ENCODE measurements at places on chromosomes 4 and X. TPM values are rescaled to one million over a fixed set of nuclear protein-coding genes. Genes with fewer than 3 reads are reported as not detected.

Gene CHIC1
- 6.1 TPM for total RNA-seq

Gene TCEAL6
- total RNA-seq = not detected

- H3K4me3 ChIP-seq = no peak overlapping the region
- H3K27ac ChIP-seq = no peak overlapping the region
- no peak for DNase-seq
- H3K27me3 ChIP-seq = no peaks in the 10 kb centered on the region
Observed at GRCh38 chr4:52573551-52573950, 85.5 kb downstream of the USP46 start.

DNA sequence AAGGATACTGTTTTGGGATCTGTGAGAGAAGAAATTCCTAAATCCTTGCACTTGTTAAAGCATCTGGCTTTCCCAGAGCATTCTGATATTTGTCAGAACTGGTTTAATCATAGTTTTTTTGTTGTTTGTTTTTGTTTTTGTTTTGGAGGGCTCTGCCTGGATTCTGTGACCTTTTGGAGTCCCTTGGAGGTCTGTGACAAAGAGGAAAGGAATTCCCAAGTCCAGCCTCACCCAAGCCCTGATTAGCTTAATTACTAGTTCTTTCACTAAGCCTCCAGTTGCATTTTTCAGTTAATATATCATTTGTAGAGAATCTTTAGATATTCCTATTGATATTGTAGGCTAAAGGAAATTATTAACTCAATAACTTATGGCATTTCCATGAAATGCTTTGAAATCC is 711 bp downstream of the ACE2 start:
- peak overlapping the region; percentile 70 for H3K4me3 ChIP-seq
- H3K36me3 ChIP-seq = no peaks in the 10 kb centered on the region
- no peaks in the 10 kb centered on the region for H3K27me3 ChIP-seq
- H3K4me1 ChIP-seq = peaks cover 6% of the 10 kb centered on the region

Gene LNX1
- 5.7 TPM for total RNA-seq

DNA sequence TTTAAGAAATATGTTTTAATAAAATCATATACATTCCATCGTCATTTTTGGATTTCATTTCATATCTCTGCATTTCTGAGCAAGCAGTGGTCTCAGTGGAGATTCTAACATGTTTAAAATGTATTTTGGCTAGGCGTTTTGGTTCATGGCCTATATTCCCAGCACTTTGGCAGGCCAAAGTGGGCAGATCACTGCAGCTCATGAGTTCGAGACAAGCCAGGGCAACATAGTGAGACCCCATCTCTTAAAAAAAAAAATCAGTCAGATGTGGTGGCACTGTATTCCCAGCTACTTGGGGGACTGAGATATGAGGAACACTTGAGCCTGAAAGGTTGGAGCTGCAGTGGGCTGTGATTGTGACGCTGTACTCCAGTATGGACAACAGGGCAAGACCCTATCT is 67.5 kb upstream of the RAB33B start:
- H3K36me3 ChIP-seq = peaks cover 90% of the 10 kb centered on the region
- no peak overlapping the region for H3K4me3 ChIP-seq
- DNase-seq = no peak
- H3K27me3 ChIP-seq = no peaks in the 10 kb centered on the region
- H3K27ac ChIP-seq = no peak overlapping the region

- no peaks in the 10 kb centered on the region for H3K36me3 ChIP-seq
- H3K4me3 ChIP-seq = peak overlapping the region; percentile 86
- no peak overlapping the region for H3K27ac ChIP-seq
- peak; percentile 59 for DNase-seq
- H3K4me1 ChIP-seq = no peaks in the 10 kb centered on the region
- peaks cover 35% of the 10 kb centered on the region for H3K27me3 ChIP-seq
Observed at GRCh38 chr4:1855333-1856070, 454 bp downstream of the LETM1 start.

GRCh38 chrX:12113321-12113720 is 25.0 kb upstream of the FRMPD4 start:
- no peaks in the 10 kb centered on the region for H3K27me3 ChIP-seq
- no peaks in the 10 kb centered on the region for H3K4me1 ChIP-seq
- H3K27ac ChIP-seq = no peak overlapping the region
- no peak overlapping the region for H3K4me3 ChIP-seq
- DNase-seq = no peak

DNA sequence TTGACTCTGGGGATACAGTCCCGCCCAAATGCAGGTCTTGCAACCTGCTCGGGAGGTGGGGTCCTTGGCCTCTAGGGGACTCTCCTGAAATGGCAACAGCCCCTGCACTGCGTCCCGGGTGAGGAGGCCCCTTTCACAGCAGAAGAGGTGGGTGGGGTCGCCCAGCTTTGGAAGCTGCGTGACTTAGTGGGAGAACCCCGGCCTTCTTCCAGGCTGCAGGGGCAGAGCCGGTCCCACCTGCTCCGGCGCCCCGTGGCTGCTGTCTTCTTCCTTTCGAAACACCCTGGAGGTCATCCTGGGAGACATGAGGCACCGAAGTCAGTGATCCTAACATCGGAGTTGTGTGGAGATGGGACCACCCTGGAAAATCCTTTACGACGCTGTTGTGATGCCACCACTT is 103.7 kb upstream of the ADRA2C start:
- peaks cover 4% of the 10 kb centered on the region for H3K4me1 ChIP-seq
- DNase-seq = no peak
- no peak overlapping the region for H3K27ac ChIP-seq
- no peak overlapping the region for H3K4me3 ChIP-seq
- H3K27me3 ChIP-seq = no peaks in the 10 kb centered on the region
- no peaks in the 10 kb centered on the region for H3K36me3 ChIP-seq

DNA sequence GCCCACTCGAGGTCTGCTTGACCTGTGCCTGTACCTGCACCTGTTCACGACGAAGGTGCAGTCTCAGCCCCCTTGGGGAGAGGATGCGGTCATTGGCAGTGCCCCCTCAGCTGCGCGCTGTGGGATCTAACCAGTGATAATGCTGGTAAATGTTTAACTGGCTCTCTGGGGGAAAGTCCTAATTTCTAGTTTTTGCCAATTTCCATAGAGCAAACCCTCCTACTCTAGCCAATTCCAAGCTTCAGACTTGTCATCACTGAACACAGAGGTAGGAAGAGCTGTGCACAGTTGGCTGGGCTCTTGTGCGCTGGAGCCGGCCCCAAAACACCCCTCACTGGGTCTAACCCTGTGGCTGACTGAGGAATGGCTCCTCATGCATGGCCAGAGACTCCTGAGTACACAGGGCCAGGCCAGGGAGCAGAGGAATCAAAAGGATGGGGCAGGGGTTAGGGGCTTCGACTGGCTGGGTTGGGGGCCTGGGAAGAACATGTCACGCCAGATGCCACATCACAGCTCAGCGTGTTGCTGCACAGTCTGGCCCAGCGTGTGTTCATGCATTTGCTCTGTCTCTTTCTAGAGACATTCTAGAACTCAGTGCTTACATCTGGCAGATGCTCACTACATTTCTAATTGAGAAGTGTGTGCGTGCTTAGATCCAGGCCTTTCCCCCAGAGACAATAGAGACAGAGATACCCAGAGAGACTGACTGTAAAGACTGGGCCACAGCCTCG is 270.8 kb downstream of the BCOR start:
- H3K27me3 ChIP-seq = peaks cover 4% of the 10 kb centered on the region
- H3K27ac ChIP-seq = no peak overlapping the region
- no peak for DNase-seq
- H3K36me3 ChIP-seq = no peaks in the 10 kb centered on the region
- no peaks in the 10 kb centered on the region for H3K4me1 ChIP-seq

GRCh38 chrX:69387567-69388487 is 116.3 kb upstream of the NALF2 start:
- peak; percentile 93 for DNase-seq

Gene SPANXA2
- total RNA-seq = not detected

DNA sequence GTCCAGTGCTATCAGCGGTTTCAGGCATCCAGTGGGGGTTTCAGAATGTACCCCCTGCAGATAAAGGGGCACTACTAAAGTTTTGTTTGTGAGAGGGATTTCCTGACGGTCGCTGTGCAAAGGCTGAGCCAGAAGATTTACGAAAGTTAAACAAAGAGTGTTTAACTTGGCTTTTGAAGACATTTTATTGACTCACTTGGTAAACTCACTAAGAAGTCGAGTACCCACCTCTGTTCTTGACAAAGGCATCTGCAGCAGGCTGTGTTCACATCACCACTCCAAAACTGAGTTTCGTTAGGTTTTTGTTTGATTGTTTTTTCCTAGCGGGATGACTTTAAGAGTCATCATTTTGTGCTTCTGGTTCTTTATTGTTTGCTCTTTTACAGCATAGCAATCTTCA is 143.9 kb upstream of the TBL1X start:
- H3K27ac ChIP-seq = no peak overlapping the region
- H3K27me3 ChIP-seq = no peaks in the 10 kb centered on the region
- H3K36me3 ChIP-seq = no peaks in the 10 kb centered on the region
- no peak for DNase-seq
- H3K4me3 ChIP-seq = no peak overlapping the region

Gene BEND2
- total RNA-seq = not detected

Gene ENAM
- not detected for total RNA-seq

DNA sequence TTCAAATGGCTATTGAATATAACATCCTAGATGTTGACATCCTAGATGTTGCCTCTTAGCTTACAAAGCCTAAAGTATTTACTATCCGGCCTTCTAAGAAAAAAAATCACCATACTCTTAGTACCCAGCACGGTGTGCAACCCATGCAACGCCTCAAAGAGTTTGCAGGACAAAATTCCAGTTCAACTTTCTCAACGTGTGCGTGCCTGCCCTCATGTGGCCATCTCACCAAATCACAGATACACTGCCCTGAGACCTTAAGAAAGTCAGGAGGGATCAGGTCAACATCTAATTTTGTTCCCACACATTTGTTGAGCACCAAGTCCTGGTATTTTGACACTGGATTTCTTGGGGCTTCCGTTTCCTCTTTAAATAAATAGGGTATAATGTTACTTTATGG is 68.3 kb downstream of the CRMP1 start:
- H3K27me3 ChIP-seq = no peaks in the 10 kb centered on the region
- H3K27ac ChIP-seq = no peak overlapping the region
- peaks cover 83% of the 10 kb centered on the region for H3K36me3 ChIP-seq
- DNase-seq = peak; percentile 65
- no peak overlapping the region for H3K4me3 ChIP-seq

- H3K4me3 ChIP-seq = no peak overlapping the region
- no peak overlapping the region for H3K27ac ChIP-seq
- H3K36me3 ChIP-seq = no peaks in the 10 kb centered on the region
- H3K27me3 ChIP-seq = no peaks in the 10 kb centered on the region
- H3K4me1 ChIP-seq = no peaks in the 10 kb centered on the region
Observed at GRCh38 chrX:80513625-80514024, 93.4 kb downstream of the TENT5D start.

Gene PAGE4
- not detected for total RNA-seq

DNA sequence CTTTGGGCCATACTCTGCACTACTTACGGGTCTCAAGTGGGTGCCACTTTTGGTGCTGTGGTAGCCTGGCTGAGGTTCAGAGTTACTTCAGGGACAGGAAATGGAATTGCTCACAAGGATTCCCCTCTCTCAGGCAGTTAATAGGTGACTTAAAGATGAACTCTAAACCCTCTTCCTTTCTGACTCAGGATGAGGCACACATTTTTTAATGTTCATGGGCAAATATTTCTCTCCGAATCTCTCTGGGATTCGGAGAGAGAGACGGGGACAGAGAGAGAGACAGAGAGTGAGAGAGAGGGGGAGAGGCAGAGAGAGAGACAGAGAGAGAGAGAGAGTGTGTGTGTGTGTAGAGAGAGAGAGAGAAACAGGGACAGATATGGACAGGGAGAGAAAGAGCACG is 79.8 kb downstream of the NYX start:
- DNase-seq = no peak
- H3K4me3 ChIP-seq = no peak overlapping the region
- H3K27ac ChIP-seq = no peak overlapping the region
- H3K27me3 ChIP-seq = no peaks in the 10 kb centered on the region
- H3K4me1 ChIP-seq = peaks cover 10% of the 10 kb centered on the region

Gene SHOX
- total RNA-seq = not detected

Gene DAPP1
- not detected for total RNA-seq

DNA sequence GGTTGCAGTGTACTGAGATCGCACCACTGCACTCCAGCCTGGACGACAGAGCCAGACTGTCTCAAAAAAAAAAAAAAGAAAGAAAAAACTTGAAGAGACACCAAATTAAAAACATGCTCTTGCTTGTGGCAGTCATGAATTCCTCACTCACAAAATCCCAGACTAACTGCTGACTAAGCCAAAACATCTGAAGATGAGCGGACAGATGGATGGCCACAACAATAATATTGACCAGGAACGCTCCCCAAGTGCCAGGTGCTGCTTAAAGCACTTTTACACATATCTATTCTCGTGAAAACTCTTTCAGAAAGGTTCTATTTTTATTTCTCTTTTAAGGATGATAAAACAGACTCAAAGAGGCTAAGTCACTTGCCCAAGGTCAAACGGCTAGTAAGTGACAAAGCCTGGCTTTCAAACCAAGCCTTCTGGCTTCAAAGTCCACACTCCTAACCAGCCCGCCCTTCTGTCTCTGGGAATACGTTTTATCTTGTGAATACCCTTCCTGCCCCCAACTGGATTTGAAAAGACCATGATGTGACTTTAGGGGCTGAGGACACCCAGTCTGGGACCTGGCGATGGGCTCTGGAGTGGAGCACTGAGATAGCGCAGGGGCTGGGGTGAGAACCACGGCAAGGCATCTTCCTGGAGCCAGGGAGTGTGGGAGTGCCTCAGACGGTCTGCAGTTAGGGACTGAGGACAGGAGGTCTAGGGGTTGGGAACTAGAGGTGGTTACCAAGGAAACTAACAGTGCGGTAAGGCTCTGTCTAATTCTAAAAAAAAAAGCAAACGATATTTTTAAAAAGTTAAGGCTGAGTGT is 9.5 kb upstream of the CXCR3 start:
- H3K4me3 ChIP-seq = no peak overlapping the region
- no peaks in the 10 kb centered on the region for H3K4me1 ChIP-seq
- H3K36me3 ChIP-seq = no peaks in the 10 kb centered on the region

GRCh38 chrX:132692526-132692925 is 203.7 kb upstream of the MBNL3 start:
- no peaks in the 10 kb centered on the region for H3K27me3 ChIP-seq
- DNase-seq = no peak
- H3K4me3 ChIP-seq = no peak overlapping the region
- no peaks in the 10 kb centered on the region for H3K4me1 ChIP-seq

GRCh38 chrX:44447214-44447613 is 95.4 kb downstream of the FUNDC1 start:
- H3K4me3 ChIP-seq = no peak overlapping the region
- no peak overlapping the region for H3K27ac ChIP-seq
- H3K36me3 ChIP-seq = no peaks in the 10 kb centered on the region
- no peaks in the 10 kb centered on the region for H3K4me1 ChIP-seq

GRCh38 chr4:100190643-100191600 is 654 bp upstream of the DDIT4L start:
- H3K4me1 ChIP-seq = peaks cover 7% of the 10 kb centered on the region
- peaks cover 15% of the 10 kb centered on the region for H3K36me3 ChIP-seq
- H3K27ac ChIP-seq = no peak overlapping the region
- peak; percentile 69 for DNase-seq
- peak overlapping the region; percentile 86 for H3K4me3 ChIP-seq
- H3K27me3 ChIP-seq = peaks cover 35% of the 10 kb centered on the region

DNA sequence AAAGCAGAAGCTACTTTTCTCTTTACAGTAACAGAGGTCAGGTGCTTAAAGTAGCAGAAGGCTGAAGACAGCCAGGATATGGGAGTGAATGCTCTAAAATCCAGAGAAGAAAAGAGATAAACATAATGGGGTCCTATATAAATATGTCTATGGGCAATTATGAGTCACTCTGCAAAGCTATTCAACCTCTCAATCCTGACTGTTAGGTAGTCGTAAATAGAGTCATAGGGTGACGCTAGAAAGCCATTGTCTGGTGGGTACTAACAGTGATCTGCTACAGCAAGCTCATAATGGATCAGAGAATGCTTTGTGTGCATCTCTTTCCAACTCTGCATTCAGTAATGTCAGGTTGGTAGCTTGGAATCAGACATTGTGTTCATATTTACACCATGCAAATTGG is 53.5 kb upstream of the PDE5A start:
- H3K4me1 ChIP-seq = no peaks in the 10 kb centered on the region
- H3K27ac ChIP-seq = no peak overlapping the region
- DNase-seq = no peak
- no peaks in the 10 kb centered on the region for H3K27me3 ChIP-seq
- no peak overlapping the region for H3K4me3 ChIP-seq

All from endodermal cell (in vitro differentiated cells).